Stimulated activated CD4-positive, alpha-beta T cell treated with anti-CD3 and anti-CD28 coated beads, Interleukin-2, amount 100 ng/mL, for 48 hours (primary cell): ENCODE measurements at places on chromosomes 5 and 9.

GRCh38 chr9:8963885-8964284 is 1164.3 kb upstream of the DMAC1 start:
- DNase-seq = no peak

DNA sequence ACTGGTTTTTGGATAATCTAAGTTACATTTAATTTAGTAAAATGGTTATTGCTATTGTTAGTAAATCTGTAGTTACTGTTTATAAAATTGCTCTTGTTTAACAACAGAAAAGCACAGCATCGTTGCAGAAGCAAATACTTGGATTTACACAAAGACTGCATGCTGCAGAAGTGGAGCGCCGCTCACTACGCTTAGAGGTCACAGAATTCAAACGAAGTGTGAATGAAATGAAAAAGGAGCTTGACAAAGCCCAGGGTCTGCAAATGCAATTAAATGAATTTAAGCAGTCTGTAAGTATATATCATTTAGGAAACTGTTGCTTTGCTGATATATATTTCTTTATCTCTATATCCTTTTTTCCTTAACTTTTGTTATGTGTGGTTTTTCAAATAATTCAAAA is 226.0 kb downstream of the CCDC171 start:
- DNase-seq = no peak

DNA sequence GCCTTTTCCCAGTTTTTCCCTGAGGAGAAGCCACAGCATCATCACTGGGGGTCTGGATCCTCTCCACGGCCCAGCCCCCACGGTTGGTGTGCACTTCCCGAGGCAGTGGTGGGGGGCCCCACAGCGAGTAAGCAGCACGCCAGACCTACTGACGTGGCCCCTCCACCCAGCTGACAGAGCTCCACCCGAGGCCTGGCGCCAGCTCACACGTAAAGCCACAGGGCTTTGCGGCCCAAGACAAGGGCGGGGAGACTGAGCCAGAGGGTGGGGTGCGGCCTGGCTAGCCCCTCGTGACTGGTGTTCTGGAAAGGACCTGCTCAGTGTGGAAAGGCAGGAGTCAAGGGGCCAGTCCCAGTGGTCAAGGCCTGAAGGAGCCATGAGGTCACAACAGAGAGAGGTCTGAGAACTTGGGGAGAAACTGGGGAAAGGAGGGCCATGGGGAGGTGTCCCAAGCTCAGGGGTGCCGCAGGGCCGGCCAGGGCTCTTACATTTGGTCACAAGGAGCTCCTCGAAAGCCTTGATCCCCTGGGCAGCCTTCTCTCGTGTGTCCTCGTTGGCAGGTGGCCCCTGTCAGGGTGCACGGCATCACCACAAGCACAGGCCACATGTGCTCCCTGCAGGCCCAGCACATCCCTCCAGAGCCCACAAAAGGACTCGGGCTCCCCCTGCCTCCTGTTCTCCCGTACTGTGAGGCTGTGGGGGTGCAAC is 5.5 kb downstream of the SNAPC4 start:
- DNase-seq = no peak

DNA sequence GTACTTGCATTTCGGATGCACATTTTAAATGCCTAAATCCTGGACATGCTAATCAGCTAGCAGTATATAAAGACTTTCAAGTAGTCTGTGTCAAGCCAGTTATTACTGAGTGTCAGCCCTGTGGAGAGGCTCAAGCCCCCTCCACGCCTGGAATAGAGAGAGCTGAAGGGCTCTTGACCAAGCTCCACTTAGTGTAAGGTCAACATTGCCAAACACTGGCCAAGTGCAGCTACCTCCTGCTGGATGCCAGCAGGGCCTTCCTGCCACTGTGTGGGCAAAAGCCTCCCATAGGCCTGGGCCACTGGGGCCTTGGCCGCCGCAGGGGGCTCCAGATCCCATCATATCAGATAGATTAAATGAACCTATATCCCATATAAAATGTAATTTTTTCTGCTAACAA is 239.4 kb upstream of the PANK3 start:
- DNase-seq = no peak

DNA sequence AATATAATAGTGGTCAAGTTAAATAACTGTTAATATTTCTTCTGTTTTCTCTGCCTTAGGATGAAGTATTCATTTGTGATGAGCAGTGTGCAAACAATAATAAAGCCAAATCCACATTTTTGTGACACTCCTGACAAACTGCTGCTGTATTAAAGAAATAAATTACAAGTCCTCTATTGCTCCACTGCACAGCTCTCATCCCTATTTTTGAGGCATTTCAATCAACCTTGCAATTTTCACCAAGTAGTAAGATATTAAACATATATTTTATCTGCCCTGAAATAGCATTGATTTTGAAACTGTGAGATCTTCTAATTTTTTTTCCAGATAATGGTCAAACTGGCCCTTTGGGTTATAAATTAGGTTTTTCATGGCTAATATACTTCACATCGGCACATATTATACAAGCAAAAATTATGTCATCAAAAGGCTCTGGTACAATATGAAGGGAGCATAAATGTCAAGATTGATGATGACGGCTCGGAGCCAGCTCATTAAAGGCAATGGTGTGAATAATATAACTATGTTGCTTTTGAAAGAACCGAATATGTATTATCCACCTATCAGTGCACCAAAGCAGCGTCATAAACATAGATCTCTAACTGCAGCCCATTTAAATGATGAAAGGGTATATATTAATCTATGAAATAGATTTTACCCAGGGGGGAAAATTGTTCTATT is 764.9 kb downstream of the DNAH5 start:
- no peak for DNase-seq

- DNase-seq = no peak
Measured at GRCh38 chr9:90058182-90058763, 453.5 kb downstream of the GADD45G start.

GRCh38 chr5:68141494-68141893 is 74.1 kb upstream of the PIK3R1 start:
- no peak for DNase-seq

- no peak for DNase-seq
Measured at GRCh38 chr9:4890929-4891328, 94.1 kb upstream of the JAK2 start.

DNA sequence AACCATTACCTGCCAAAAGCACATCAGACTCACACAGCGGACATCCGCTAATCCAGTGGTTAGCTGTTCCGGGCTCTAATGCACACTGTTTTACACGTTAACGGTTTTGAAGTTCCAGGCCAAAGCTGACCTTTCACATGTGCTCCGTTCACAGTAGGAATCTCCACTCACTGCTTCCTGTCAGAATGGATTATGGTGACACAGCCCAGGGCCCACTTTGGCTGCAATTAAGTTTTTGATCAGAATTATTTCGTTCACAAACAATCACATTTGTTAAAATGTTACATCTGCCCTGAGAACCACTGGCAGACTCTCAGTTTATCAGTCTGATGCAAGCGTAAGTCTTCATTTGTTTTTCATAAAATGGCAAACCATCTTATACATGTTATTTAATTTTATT is 30.2 kb upstream of the CATSPER3 start:
- DNase-seq = no peak

DNA sequence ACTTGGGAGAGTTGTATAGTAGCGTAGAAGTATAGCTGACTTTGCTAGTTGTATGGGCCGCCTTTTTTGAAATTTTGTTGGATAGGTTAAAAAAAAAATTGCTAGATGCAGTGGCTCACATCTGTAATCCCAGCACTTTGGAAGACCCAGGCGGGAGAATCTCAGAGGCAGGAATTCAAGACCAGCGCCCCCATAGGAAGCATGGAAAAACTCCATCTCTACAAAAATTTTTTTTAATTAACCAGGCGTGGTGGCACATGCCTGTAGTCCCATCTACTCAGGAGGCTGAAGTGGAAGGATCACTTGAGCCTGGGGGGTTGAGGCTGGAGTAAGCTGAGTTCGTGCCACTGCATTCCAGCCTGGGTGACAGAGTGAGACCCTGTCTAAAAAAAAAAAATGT is 59.2 kb downstream of the SMC5 start:
- DNase-seq = no peak

GRCh38 chr9:88420227-88420626 is 32.0 kb downstream of the SPIN1 start:
- no peak for DNase-seq

GRCh38 chr5:38645508-38645907 is 89.1 kb upstream of the LIFR start:
- DNase-seq = no peak

DNA sequence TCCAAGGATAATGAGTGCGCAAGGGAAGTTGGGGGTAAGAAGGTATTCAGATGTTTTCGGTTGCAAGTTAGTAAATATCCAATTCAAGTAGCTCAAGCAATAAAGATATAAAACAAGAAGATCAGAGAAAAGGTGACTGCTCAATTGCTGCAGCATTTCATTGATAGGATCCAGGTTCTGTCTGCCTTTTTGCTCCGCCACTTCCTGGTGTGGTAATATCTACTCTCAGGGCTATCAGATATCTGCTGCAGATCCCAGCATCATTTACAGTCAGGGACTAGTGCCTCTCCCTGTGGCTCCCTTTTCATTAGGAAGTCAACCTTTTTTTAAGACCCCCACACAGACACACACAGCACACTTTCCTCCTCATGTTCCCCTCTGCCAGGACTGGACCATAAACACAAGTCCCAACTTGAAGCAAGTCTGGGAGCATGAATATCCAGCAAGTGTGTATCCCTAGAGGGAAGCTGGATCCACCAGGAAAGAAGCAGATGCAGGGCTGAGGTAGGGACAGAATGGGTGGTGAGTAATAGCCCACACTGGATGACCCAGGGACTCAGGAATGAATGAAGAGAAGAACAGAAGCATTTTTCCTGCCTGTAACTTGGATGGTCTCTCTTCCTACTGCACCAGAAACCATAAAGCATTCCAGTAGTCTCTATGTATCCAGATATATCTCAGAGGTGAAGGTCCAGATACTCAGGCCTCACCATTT is 53.7 kb downstream of the ZNF622 start:
- no peak for DNase-seq
